ENCODE measurements at places on chromosomes 3 and 15. TPM values are rescaled to one million over a fixed set of nuclear protein-coding genes. Genes with fewer than 3 reads are reported as not detected.
A peak's percentile ranks its signal among the peaks of the same experiment; 100 is the strongest.

GRCh38 chr3:3627114-3627513, 172.1 kb upstream of the LRRN1 start:
- no peak for DNase-seq

GRCh38 chr3:129276385-129276784, 2.3 kb upstream of the HMCES start:
- DNase-seq = peak; percentile 65

GRCh38 chr3:187212705-187213104, 15.4 kb downstream of the RTP1 start:
- no peak for DNase-seq

DNA sequence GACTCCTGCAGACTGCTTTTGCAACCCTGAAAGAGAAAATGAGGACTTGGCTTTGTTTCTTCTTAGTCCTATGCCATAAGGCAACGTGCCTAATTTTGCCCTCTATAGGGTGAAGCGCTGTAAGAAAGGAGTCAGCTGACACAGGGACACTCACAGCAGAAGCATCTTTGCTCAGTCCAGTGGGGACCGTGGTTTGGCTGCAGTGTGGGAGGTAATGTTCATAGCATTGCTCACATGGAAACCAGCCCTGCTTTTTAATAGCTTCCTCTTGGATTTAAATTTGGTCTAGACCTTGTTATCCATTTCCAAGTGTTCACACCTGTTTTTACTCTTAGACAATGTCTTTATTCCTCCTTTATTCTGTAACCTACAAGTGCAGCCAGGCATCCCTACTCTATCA, 1032.1 kb downstream of the NTRK3 start:
- DNase-seq = no peak

GRCh38 chr3:53702776-53703530, 143.3 kb downstream of the CHDH start:
- DNase-seq = no peak

The TF gene
- 0.08 TPM for total RNA-seq

The HIGD2B gene
- not detected for total RNA-seq

The ACOX2 gene
- total RNA-seq = not detected

GRCh38 chr3:171565481-171566058, 105.4 kb upstream of the TNIK start:
- DNase-seq = no peak

- no peak for DNase-seq
These were observed 94.9 kb upstream of the NSMCE3 start for GRCh38 chr15:29364426-29365078.

DNA sequence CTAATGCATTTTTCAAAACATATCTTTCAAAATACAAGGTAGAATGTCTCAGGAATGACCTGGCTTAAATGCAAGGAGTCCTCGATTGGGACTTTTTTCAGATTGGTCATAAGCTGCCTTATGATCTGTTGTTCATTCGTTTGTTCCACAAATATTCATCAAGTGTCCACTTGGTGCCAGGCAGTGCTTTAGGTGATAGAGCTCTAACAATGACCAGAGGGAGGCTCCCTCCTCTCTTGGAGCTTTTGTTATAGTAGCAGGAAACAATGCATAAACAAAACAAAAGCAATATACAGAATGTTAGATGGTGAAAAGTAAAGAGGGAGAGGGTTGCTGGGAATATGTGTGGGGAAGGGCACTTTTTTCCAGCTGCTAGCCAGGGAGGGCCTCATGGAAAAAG, 156.1 kb downstream of the MCTP2 start:
- no peak for DNase-seq

The ROPN1 gene
- total RNA-seq = not detected

- no peak for DNase-seq
These were observed 7.4 kb upstream of the LRRFIP2 start for GRCh38 chr3:37181756-37182155.

- DNase-seq = no peak
These were observed 65.8 kb downstream of the MB21D2 start for GRCh38 chr3:192851821-192852372.

GRCh38 chr3:195869413-195870001, 38.8 kb downstream of the TNK2 start:
- no peak for DNase-seq

- DNase-seq = no peak
These were observed 506.9 kb upstream of the NECTIN3 start for GRCh38 chr3:110564674-110565073.

The HYAL1 gene
- not detected for total RNA-seq

The ARHGEF26 gene
- 0.04 TPM for total RNA-seq

The MORC1 gene
- not detected for total RNA-seq

- no peak for DNase-seq
These were observed 39.8 kb downstream of the CGGBP1 start for GRCh38 chr3:88019024-88019423.

DNA sequence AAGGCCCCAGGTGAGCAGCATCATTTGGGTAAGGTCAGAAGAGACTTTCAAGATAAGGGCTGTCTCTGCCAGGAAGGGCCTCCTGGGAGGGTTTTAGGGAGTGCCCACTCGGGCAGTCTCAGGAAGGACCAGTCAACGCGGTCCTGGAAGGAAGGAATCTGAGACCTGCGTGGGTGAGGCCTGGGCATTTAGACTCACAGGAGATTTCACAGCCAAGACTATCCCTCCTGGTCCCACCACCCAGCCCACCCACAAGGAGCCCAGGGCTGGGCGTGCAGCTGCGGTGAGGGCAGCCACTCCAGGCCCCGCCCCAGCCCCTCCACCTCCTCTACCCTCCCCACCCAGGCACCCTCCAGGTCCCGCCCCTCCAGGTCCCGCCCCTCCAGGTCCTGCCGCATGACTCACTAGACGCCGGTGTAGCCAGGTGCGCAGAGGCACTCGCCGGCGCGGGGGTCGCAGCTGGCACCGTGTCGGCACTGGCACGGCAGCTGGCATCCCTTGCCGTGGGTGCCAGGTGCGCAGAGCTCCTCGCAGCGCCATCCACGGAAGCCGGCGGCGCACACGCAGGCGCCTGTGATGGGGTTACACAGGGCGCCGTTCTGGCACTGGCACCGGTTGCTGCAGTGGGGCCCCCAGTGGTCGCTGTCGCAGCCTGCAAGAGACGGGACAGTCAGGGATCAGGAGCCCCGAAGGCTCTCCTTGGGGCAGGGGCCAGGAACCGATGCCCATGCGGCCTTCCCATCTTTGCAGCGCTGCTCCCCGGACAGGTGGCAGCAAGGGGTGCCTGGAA, 112.7 kb downstream of the RAB11A start:
- peak; percentile 64 for DNase-seq

DNA sequence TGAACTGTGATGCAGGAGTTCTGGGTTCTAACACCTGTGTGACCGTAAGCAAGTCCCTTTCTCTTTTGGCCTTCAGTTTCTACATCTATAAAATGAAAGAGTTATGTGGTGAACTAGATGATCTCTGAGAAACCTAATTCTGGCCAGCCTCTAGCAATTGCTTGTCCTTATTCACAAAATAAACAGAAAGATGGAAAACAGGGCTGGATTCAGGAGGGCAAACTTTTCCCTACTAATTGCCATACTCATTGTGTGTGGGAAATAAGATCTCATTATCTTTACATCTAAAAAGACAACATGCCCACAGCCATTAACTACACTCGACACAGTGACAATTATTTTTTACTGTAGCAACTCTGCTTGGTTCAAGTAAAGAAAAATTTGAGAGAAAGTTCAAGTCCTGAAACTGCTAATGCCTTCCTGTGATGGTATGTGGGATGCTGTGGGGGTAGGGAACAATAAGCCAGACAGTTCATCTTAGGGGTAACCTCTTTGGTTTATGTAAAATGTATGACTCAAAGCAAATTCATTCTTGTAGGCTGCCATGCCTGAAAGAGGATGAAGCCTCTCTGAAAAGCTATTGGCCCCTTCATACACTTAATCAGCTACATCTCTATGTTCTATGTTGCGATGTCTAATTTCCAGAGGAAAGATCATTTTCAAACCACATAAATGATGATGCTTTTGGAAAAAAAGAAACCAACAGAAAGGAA, 177.6 kb upstream of the BCL6 start:
- no peak for DNase-seq

The DNAH12 gene
- total RNA-seq = not detected

DNA sequence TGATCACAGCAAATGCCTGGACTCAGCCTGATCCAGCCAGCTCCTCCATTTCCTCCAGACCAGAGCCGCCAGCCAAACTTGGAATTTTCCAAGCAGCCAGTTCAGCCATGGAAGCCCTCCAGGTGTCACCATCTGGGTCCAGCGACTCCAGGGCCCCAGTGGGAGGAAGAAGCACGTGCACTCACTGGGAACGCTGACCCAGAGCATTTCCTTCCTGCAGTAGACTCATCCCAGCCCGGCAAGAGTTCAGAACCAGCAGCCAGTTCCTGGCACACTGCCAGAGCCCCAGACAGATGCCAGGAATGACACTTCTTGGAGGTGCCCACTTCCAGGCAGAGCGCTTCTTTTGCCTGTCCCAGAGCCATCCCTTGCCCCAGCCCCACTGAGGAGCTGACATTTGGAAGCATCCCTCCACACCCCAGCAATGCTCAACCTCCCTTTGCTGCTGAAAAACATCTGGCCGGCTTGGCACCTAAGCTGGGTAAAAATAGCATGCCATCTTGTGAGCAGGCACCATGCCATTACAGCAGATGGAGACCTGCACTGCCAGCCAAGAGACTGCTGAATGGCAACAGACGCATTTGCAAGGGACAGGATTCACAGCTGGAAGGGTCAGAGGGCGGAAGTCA, 460.3 kb upstream of the PROK2 start:
- DNase-seq = no peak

The GOLGA8J gene
- not detected for total RNA-seq

The TEX9 gene
- 1.6 TPM for total RNA-seq

DNA sequence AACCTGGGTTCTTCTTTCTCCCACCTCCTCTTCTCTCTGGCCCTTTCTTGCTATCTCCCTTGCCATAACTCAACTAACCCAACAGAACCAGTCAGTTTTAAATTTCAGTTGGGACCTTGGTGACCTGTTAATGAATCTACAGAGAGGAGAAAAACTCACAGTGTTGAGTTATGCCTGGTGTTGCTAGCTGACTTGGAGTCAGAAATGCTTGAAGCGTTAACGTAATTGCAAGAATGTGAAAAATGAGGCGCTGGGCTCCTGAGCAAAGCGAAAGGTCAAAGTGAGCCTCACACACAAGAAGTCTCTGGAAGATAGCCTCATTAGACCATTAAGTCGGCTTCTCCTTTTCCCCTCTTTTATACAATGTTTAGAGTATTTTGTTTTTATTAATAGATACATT, 18.4 kb downstream of the MEIS2 start:
- no peak for DNase-seq

The CMTM7 gene
- total RNA-seq = 39.2 TPM

- DNase-seq = no peak
These were observed 19.2 kb downstream of the EXOSC7 start for GRCh38 chr3:44995142-44995770.

- DNase-seq = no peak
These were observed 191.9 kb upstream of the CTNNB1 start for GRCh38 chr3:41007399-41007798.

The PRR20G gene
- not detected for total RNA-seq

DNA sequence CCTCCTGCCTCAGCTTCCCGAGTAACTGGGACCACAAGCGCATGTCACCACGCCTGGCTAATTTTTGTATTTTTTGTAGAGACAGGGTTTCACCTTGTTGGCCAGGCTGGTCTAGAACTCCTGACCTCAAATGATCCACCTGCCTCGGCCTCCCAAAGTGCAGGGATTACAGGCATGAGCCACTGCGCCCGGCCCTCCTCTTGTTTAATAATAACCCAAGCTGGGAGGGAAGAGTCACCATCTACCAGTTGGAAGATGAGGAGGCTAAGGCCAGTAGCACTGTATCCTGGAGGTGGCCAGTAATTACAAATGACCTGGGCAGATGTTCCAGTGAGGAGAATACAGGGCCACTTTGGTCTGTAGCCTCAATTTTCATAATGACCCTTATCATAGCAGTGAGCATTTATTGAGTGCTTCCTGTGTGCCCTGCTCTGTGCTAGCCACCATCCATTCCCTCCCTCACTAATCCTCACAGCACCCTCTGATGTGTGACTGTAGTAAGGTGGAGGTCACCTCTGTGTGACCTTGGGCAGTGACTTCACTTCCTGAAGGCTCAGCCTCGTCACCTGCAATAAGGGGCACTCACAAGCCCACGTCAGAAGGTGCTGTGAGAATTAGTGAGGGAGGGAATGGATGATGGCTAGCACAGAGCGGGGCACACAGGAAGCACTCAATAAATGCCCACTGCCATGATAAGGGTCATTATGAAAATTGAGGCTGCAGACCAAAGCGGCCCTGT, 64.2 kb downstream of the ABTB1 start:
- DNase-seq = no peak

GRCh38 chr3:16401273-16401672, 112.2 kb downstream of the RFTN1 start:
- DNase-seq = no peak

The NMB gene
- 2.6 TPM for total RNA-seq

The LRRN1 gene
- total RNA-seq = 3.3 TPM

DNA sequence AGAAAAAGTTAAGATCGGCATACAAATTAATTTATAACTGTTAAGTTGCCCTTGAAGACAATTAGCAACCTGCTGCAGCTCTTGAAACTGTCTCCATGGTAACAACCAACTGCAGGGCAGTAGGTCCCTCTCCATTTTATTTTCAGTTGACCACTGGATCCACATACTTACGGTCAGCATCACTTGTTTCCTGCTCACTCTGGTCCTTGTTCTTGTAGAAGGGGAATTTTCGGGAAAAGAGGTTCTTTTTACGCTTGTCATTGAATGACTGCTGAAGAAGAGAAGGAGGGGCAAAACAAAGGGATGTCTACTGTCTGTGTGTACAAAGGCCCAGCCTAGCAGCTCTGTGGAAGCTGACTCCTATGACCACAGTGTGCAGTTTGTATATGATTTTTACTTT, 46.8 kb upstream of the MELTF start:
- DNase-seq = no peak

- DNase-seq = no peak
These were observed 106.8 kb upstream of the IL12A start for GRCh38 chr3:159881828-159882309.

The GABRB3 gene
- 0.14 TPM for total RNA-seq

The SLC12A1 gene
- total RNA-seq = not detected

GRCh38 chr3:179895330-179895729, 141.4 kb downstream of the PEX5L start:
- DNase-seq = no peak

The SRPRB gene
- 91.3 TPM for total RNA-seq

GRCh38 chr3:194178669-194179068, 42.7 kb downstream of the HES1 start:
- DNase-seq = no peak

The LDHAL6B gene
- total RNA-seq = not detected

- no peak for DNase-seq
These were observed 83.4 kb upstream of the RNU6-1 start for GRCh38 chr15:67922971-67923945.
